ENCODE measurements at places on chromosomes 6 and 20. TPM values are rescaled to one million over a fixed set of nuclear protein-coding genes. Genes with fewer than 3 reads are reported as not detected.

The SLC17A4 gene
- not detected for total RNA-seq

The LPIN3 gene
- 0.94 TPM for total RNA-seq

The ENPP5 gene
- not detected for total RNA-seq

The EYS gene
- total RNA-seq: not detected

The KCNK16 gene
- not detected for total RNA-seq

The TCP11 gene
- not detected for total RNA-seq

The FAM217A gene
- total RNA-seq: not detected

The EDN1 gene
- 486 TPM for total RNA-seq

The HEY2 gene
- under 0.01 TPM for total RNA-seq
